Esophagus mucosa (tissue), 1 donor: ENCODE measurements at places on chromosomes 3 and 15.

- no peak for ATAC-seq
Measured at GRCh38 chr3:194379231-194379630, 9.7 kb upstream of the LRRC15 start.

DNA sequence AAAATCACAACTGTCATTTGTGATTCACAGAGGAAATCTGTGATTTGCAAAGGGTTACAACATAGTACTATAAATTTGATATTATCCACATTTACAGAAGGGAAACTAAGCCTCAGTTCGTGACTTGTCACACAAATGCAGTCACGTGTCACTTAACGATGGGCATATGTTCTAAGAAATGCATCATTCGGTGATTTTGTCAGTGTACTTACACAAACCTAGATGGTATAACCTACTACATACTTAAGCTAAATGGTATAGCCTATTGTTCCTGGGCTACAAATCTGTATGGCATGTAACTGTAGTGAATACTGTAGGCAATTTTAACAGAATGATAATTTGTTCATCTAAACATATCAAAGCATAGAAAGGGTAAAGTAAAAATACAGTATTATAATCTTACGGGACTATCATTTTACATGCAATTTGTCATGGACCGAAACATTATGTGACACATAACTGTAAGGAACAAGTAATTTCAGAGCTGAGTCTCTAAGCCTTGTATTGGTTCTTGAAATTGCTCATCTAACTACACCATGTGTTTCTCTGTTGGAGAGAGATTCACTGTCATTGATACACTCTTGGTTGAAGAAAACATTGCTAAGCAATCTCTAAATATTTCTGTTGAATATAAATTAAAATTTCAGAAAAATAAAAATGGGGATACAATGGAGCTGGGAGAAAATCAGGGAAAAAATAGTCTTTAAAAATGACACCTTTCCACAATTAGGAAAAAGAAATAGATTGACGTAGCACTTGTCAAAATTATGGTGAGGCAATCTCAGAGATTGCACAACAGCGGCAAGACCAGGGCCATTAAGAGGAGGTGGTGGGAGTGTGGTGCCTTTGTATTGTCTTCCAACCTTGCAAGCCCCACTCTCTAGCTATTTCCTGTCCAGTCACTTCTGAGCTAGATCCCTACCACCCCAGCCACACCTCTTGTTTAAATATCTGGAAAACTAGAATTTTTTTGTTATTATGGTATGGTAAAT, 645.8 kb upstream of the TBL1XR1 start:
- ATAC-seq = no peak

GRCh38 chr3:129569856-129570255, 26.9 kb downstream of the H1-8 start:
- no peak for ATAC-seq

- peak; percentile 29 for ATAC-seq
Measured at GRCh38 chr15:96102631-96103030, 227.9 kb upstream of the NR2F2 start.

DNA sequence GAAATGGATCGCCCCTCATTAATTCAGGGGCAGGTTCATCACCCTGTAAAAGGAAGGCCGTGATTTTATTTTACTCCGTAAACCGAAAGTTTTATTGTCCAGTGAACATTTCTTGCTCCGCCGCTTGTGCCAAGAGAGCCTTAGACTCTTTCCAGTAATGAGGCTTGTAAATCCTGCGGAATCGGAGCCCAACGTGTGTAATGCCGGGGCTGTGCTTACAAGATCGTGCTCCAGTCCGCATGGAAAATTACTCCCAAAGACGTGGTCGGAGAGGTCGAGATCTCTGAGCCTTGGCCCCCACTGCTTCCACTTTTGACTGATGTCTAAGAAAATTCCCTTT, 649 bp upstream of the PLOD2 start:
- ATAC-seq = no peak

- ATAC-seq = no peak
Measured at GRCh38 chr3:11835028-11835639, 11.6 kb downstream of the TAMM41 start.

DNA sequence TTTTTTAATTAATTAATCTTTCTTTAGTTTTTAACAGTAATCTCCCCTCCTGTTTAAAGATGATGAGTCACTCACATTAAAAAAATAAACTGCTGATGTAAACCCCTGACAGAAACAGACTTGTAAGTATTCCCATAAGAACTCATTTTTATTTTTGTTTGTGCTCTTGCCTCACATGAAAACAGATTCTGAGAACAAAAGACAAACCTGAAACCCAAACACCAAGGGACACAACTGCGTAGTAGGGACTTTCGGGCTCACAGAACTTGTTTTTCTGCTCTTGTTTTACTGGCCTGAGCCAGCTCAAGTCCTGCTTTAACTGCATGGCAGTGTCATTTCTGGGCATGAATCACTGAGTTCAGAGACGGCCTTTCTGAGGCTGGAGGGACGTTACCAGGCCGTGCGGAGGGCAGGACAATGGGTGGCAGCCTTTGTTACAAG, 600.8 kb downstream of the FOXP1 start:
- peak; percentile 98 for ATAC-seq

- ATAC-seq = no peak
Measured at GRCh38 chr3:187125319-187126031, 13.8 kb downstream of the RPL39L start.

- no peak for ATAC-seq
Measured at GRCh38 chr3:149509526-149509925, 35.0 kb downstream of the TM4SF4 start.

- peak; percentile 24 for ATAC-seq
Measured at GRCh38 chr3:13461169-13462124, 18.7 kb upstream of the HDAC11 start.

DNA sequence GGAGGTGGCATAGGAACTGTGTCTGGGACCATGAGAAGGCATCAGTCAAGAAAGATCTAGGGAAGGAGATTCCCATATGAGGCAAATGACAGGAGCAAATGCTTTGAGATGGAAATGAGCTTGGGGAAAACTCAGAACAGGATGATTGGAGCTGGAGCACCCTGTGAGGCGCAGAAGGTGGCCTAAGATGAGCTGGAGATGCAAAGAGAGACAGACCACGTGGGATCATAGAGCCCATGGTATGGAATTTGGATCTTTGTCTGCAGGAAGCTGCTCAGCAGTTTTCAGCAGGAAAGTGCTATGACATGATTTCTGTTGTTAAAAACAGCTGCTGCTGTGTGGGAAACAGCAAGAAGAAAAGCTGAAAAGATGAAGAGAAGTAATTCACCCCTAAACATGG, 310.6 kb downstream of the MAGI1 start:
- ATAC-seq = no peak

GRCh38 chr3:46481636-46482035, 16.1 kb upstream of the RTP3 start:
- ATAC-seq = no peak

GRCh38 chr3:53079791-53080555, 34.1 kb upstream of the SFMBT1 start:
- ATAC-seq = no peak

GRCh38 chr15:71660501-71660900, 149.9 kb upstream of the NR2E3 start:
- peak; percentile 84 for ATAC-seq

- ATAC-seq = no peak
Measured at GRCh38 chr3:54877730-54878129, 50.1 kb downstream of the LRTM1 start.

- ATAC-seq = no peak
Measured at GRCh38 chr3:52429779-52430415, 15.0 kb downstream of the SEMA3G start.

DNA sequence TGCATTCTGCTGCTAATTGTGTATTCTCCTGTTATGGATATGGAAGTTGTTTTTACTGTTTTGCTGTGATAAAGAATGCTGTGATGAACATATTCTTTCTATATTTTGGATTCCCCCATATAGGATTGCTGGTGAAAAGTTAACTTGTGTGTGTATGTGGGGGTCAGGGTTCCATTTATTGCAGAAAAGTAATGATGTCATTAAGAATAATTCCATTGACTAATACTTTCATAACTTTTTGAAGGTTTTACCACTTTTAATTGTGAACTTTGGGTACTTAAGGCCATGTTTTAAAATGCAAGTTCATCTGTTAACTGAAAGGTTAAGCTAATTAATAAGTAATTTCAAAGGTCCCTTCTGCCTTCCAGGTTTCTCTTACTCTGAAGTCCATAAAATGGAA, 6.2 kb downstream of the NEO1 start:
- ATAC-seq = no peak

DNA sequence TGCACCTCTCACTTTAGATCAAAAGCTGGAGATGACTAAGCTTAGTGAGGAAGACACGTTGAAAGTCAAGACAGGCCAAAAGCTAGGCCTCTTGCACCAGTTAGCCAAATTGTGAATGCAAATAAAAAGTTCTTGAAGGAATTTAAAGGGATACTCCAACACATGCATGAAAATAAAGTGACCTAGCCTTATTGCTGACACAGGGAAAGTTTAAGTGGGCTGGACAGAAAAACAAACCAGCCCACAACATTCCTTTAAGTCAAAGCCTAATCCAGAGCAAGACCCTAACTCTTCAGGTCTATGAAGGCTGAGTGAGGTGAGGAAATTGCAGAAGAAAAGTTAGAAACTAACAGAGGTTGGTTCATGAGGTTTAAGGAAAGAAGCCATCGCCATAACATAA, 100.6 kb upstream of the PSMD6 start:
- no peak for ATAC-seq

DNA sequence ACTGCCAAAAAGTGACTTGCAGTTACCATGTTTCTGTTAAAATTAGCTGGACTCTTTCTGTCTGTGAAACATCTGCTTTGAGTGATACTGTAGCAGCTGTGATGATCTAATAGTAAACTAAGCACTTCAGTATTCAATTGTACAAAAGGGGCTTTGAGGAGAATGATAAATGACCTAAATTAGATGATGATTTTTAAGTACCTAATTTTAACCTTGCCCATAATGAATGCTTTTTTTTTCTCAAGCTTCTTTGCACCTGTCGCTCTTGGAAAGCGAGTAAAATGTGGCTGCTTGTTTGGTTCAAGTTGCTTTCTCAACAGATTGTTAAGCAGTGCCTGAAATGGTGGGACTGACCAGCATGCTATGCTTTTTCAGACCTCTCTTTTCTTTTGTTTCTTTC, 752.3 kb downstream of the EPHA3 start:
- no peak for ATAC-seq

- ATAC-seq = no peak
Measured at GRCh38 chr15:69200832-69201745, 40.7 kb downstream of the GLCE start.

- no peak for ATAC-seq
Measured at GRCh38 chr15:77564341-77564740, 68.4 kb downstream of the LINGO1 start.

DNA sequence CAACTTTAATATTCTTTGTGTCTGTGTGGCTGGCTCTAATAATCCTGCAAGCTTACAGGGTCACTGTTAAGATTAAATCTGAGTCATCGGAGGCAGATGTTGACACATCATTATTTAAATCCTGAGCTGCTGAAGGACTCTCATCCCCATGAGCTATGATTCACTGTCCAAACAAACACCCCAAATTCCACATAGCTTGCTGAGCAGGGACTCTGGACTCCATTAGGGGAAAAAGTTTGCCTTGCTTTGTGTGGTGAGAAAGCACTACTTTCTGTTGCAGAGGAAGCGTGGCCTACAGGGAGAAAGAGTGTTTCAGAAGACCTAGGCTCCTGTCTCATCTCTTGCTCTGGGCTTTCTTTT, 213.7 kb downstream of the PDCD6IP start:
- peak; percentile 98 for ATAC-seq

DNA sequence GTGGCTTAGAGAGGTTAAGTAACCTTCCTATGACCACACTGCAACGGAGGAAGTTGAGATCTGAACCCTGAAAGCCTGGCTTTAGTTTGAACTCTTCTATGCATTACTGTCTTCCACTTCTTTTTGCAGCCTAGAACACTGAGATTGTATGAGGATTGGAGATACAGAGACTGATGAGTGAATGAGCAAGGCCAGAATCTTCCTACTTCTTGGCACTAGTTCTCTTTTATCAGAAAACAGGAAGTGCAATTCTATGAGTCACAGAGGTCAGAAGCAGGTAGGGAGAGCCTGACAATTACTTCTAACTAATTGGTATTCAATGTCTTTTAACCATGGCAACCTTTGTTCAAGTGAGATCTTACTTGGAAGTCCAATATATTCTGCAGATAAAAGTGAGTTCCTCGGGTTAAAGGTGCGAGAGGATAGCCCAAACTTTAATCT, 219.0 kb downstream of the SHQ1 start:
- ATAC-seq = peak; percentile 38

DNA sequence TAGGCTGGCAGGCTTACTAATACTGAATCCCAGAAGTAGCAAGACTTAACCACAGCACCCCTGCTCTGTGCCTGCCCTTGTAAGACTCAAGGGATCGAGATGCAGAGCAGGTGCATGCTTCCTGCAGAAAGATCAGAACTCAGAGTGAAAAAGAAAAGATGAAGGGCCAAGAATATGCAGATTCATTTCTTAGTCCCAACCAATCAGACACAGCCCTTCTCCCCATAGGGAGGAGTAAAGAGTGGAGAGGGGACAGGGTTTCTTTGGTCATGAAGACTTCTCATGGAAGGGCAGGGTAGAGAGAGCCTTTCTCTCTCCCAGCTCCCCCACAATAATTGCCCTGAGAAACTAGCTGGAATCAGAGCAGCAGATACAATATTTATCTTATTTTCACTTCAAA, 105.6 kb upstream of the MB21D2 start:
- ATAC-seq = no peak

- ATAC-seq = no peak
Measured at GRCh38 chr15:82992436-82992998, 6.5 kb downstream of the RAMAC start.

DNA sequence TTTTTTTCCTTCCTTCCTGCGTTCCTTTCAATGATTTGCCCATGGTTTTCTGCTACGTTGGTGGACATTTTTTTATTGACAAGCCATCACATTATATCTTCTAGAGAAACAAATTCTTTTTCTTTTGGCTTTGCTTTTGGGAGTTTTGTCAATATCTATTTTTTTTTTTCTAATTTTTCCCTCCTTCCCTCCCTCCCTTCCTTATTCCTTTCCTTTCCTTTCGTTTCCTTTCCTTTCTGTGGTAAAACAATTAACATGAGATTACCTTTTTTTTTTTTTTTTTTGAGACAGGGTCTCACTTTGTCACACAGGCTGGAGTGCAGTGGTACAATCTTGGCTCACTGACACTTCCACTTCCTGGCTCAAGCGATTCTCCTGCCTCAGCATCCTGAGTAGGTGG, 153.7 kb downstream of the THRB start:
- no peak for ATAC-seq

- ATAC-seq = peak; percentile 82
Measured at GRCh38 chr3:11060500-11061251, 68.1 kb downstream of the SLC6A1 start.

- peak; percentile 51 for ATAC-seq
Measured at GRCh38 chr3:119497820-119498185, 544 bp upstream of the TIMMDC1 start.
